Skin of body (tissue), 3 donors: ENCODE measurements at places on chromosomes 3 and 15. TPM values are rescaled to one million over a fixed set of nuclear protein-coding genes. Genes with fewer than 3 reads are reported as not detected.

DNA sequence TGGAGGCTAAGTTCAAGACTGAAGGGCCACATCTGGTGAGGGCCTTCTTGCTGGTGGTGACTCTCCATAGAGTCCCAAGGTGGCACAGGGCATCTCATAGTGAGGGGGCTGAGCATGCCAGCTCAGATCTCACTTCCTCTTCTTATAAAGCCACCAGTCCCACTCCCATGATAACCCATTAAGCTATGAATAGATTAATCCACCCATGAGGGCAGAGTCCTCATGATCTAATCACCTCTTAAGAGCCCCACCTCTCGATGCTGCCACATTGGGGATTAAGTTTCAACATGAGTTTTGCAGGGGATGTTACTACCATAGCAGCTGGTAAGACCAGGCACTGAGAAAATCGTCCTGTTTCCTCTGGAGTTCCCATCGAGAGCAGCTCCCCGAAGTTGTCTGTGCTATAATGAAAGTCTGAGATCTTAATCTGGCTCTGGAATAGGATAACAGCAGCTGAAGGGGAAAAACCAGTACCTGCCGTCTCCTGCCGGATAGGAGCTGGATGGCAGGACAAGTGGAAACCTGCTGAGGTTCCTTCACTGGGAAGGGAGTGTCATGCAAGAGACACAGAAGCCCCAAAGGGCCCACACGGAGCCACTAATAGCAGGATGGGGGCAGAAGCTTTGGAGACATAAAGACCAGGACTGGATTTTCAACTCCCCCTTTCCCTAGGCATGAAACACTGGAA, 79.5 kb upstream of the EPHB3 start:
- DNase-seq = peak; percentile 27

The ARPP21 gene
- total RNA-seq = 8.1 TPM

The GOLGA6L9 gene
- 3.7 TPM for total RNA-seq

GRCh38 chr3:194537732-194538247, 51.0 kb upstream of the ATP13A3 start:
- DNase-seq = no peak

DNA sequence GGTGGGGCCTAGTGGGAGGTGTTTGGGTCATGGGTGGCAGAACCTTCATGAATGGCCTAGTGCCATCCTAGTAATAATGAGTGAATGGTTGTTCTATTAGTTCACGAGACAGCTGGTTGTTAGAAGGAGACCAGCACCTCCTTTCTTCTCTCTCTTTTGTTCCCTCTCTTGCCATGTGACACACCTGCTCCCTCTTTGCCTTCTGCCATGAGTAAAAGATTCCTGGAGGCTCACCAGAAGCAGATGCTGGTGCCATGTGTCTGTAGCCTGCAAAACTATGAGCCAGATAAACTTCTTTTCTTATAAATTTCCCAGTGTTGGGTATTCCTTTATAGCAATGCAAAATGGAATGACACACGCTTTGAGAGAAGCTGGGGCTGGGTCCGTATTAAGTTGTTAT, 89.0 kb upstream of the SLC4A7 start:
- no peak for DNase-seq

DNA sequence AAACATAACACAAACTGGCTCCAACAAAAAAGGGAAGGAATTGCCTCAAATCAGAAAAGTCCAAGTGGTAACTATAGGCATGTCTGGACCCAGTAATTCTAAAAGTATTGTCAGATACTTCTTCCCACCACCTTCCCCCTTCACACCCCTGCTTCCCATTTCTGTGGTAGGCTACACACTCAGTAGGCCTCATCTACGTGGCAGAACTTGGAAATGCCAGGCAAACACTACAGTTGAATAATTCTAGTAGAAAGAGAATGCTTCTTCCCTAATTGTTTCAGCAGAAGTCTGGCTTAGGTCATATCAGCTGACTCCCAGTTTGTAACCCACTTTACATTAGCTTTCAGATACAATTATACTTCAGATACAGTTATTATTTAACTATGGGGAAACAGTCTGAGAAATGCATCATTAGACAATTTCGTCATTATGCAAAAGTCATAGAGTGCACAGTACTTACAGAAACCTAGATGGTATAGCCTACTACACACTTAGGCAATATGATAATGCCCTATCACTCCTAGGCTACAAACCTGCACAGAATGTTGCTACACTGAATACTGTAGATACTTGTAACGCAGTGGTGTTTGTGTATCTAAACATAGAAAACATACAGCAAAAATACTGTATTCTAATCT, 6.4 kb downstream of the SETMAR start:
- DNase-seq = no peak
